ENCODE measurements at places on chromosomes 1 and 21.

DNA sequence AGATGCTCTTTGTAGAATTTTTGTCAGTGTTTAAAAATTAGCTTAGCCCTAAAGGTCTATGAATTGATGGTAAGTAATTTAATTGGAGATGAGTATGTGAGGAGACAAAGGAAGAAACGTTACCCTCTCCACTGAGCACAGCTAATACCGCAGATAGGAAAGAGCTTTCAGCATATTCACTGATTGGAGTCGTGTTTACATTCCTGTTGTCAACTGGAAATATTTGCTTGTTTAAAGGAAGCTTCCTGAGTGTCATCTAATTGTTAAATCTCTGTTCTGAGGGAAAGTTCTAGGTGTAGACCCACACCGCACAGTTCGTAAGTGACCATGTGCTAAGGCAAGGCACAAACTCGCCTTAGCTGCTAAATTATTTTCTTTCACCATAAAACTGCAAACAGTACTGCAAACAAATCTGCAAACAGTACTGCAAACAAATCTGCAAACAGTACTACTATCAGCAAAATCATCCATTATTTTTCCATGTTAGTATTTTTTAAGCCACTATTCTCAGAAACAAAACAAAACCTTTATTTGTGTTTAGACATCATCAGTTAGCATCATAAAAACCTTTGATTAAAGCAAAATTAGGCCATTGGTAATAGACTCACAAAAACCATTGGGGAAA lies 32.6 kb downstream of the TOMM20 start:
- DNase-seq: no peak

DNA sequence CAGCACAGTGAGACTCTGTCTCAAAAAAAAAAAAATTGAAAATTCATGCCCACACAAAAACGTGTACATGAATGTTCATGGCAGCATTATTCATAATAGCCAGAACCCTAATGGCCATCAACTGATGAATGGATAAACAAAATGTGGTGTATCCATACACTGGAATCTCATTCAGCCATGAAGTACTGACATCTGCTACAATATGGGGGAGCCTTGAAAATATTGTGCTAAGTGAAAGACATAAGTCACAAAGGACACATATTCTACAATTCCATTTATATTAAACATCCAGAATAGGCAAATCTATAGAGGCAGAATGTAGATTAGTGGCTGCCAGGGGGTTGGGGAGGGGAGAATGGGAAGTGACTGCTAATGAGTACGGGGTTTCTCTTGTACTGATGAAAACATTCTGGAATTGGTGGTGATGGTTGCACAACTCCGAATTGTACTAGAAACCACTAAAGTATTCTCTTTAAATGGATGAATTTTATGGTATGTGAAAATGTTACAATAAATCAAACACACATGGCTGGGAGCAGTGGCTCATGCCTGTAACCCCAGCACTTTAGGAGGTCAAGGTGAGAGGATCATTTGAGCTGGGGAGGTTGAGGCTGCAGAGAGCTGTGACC lies 33.0 kb upstream of the KCNN3 start:
- DNase-seq: peak; percentile 9

- peak; percentile 6 for DNase-seq
Measured at GRCh38 chr21:22421416-22422180, 1423.4 kb downstream of the NCAM2 start.

DNA sequence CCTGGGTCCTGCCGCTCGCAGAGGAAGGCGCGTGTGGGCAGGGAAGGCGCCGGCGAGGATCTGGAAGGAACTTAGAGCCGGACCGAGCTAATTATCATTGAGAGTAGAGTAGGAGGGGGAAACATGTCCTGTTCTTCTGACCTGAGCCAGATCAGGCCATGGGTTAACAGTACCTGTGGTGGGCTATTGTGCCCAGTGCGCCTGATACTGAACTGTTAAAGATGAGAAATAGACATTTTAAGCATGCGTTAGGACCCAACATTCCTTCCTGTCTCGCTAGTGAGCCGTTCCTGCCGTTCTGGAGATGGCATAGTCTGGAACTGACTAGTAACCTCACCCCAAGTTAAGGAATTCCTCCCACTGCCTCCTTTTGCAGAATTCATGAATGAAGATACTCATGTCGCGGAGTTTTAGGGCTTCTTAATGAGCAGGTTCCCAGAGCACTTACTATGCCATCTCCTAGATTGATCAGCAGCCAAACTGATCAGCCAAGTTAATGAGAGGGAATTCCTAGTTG lies 870 bp downstream of the STRIP1 start:
- no peak for DNase-seq

DNA sequence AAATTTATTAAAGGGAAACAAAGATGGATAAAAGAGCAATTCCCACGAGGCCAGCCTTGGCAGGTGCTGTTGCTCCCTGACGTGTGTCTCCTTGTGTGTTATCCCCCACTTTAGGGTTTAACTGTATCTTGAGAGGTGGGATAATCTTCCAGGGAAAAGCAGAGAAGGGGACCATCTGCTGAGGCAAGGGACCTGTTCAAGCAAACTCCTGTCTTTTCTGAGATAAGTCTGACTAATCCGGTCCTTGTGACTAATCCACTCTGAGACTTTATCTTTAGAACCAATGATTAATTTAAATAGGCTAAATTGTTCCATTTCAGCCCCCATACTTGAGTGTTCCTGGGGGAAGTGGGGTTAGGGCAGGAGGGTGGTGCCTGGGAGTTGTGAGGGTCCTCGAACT lies 163.6 kb downstream of the CAMTA1 start:
- no peak for DNase-seq

GRCh38 chr21:17146426-17146825 lies 366.4 kb upstream of the CXADR start:
- DNase-seq: no peak

GRCh38 chr1:117661027-117661426 lies 55.2 kb downstream of the TENT5C start:
- no peak for DNase-seq

DNA sequence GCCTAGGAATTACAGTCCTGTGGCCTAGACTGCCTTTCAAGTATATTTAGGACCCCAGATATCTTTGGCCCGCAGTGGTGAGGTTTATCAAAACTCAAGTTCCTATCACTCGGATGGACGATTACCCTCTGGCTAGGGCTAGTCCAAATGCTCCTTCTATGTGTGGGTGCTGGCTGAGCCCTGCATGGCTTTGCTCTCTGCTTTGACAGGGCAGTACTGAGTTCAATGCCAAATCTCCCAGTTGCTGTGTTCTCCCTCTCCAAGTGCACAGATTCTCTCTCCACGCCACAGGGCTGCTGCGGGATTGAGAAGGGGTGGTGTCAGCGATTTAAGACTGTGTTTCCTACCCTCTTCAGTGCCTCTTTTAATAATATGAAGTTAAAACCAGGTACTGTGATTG lies 97.0 kb downstream of the LHX4 start:
- no peak for DNase-seq

- DNase-seq: no peak
Measured at GRCh38 chr1:13892671-13893325, 192.8 kb downstream of the PRDM2 start.

GRCh38 chr1:818618-819291 lies 105.0 kb upstream of the SAMD11 start:
- no peak for DNase-seq

GRCh38 chr1:210132582-210132981 lies 100.0 kb upstream of the SERTAD4 start:
- DNase-seq: peak; percentile 25

DNA sequence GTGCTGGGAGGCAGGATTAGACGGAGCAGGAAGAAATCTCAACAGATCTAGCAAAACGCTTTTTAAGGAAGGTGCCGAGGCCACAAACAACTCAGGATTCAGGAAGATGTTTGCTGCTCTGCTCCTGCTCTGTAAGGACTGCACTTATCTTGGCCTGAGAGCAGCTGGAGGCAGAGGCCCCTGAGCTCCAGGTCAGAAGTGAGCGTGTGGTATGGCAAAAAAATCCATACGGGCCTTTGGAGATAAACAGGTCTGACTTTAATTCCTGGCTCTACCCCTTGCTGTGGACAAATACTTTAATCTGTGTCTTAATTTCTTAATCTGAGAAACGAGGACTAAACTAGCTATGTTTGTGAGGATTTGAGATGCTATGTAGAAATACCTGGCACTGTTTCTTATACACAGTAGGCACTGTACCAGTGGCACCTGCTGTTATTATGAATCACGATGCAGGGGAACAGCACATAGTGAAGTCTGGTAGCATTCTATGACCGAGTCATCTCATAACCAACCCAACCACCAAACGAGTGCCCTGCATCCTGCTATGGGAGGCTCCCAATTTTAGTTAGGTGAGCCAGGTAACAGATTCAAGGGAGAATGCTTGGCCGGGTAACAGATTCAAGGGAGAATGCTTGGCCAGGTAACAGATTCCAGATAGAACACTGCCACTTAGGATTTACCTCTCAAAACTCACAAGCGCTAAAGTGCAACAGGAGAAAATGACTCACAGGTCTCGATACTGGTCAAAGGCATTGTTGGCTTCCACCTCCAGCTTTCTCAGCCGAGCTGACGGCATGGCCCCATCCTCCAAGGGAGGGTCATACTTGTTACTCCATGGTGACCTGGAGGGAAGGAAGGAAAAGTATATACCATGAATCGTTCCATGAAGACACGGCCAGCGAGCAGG lies 65.9 kb downstream of the SLC66A1 start:
- DNase-seq: no peak

DNA sequence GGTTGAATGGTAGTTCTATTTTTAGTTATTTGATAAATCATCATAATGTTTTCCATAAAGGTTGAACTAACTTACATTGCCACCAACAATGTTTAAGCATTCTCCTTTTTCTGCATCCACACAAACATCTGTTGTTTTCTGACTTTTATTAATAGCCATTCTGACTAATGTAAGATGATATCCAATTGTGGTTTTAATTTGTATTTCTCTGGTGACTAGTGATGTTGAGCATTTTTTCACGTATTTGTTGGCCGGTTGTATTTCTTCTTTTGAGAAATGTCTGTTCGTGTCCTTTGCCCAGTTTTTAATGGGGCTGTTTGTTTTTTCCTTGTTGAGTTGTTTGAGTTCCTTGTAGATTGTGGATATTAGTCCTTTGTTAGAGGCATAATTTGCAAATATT lies 24.6 kb upstream of the SLC35F3 start:
- DNase-seq: no peak

- DNase-seq: no peak
Measured at GRCh38 chr1:89589515-89589914, 43.4 kb upstream of the LRRC8C start.

DNA sequence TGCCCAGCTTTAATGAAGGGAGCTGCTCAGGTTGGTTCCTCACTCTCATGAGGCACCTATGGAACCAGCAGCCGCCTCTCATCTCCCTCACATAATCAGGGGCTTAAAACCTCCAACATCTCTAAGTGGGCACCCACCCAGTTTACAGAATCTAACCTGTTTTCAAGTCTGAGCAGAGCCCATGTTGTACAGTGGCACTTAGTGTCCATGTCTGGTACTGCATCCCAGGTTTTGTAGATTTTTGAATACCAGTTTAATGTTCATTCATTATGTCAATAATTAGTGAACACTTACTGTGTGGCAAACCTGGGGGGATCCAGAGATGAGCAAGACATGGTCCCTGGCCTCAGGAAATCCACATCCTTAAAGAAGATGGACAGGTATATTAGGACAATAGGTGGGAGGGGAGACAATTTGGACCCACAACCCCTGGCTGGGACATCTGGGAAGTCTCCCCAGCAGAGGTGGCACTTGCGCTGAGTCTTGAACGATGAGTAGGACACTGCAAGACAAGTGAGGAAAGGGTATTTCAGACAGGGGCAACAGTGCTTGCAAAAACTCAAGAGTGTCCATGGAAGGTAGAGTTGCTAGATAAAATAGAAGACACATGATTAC lies 83.3 kb downstream of the LACTBL1 start:
- DNase-seq: peak; percentile 40

- peak; percentile 77 for DNase-seq
Measured at GRCh38 chr1:26696654-26697430, 1.0 kb downstream of the ARID1A start.

- DNase-seq: peak; percentile 24
Measured at GRCh38 chr1:29258976-29259801, 22.9 kb downstream of the PTPRU start.

- DNase-seq: no peak
Measured at GRCh38 chr1:240766831-240767230, 154.9 kb upstream of the GREM2 start.

DNA sequence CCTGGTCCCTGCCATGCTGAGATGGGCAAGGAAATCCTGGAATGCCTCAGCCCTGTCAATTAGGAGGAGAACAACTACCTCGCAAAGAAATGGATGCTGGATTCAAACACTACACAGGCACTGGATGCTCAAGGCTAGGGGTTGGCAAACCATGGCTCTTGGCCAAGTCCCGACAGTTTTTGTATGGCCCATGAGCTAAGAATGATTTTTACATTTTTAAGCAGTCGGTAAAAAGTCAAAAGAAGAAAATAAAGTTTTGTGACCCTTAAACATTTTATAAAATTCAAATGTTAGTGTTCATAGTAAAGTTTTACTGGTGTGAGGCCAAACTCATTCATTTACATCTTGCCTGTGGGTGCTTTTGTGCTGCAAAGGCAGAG lies 6.5 kb downstream of the CDK18 start:
- DNase-seq: no peak

GRCh38 chr1:18569811-18570545 lies 60.7 kb upstream of the PAX7 start:
- DNase-seq: no peak

DNA sequence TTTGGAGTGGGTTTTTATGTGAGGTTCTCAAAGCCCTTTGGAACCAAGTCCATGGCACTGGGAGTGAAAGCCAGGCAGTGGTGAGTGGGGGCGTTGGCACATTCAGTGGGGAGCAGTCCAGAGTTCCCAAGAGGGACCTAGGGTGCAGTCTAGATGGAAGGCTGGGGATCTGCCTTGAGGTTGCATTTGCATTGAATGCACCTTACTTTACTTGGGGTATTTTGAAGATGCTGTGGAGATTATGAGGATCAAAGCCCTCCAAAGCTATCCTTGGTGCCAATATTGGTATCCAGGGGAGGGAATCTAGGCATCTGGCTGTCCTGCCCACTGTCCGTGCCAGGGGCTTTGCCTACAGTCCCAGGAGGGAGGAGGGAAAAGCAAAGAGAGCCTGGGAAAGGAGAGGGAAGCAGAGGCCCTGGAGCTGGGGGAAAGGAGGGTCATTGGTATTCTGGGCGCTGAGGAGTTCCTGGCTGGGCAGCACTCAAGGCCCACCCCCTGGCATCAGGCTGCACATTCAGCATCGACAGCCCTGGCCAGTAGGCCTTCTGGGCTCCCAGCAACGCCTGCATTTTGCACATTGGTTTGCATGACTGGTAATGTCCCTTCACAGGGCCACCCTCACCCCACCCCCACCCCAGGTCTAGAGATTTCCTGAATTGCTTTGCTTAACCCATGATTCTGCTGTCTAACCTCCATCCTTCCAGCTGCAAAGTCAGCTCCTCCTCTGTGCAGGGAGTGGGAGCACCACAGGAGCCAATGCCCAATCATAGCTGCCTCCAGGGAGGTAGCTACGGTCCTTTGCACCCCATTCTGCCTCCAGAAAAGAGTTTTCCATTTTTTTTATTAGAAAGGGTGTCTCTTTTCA lies 843 bp upstream of the BCAN start:
- no peak for DNase-seq

DNA sequence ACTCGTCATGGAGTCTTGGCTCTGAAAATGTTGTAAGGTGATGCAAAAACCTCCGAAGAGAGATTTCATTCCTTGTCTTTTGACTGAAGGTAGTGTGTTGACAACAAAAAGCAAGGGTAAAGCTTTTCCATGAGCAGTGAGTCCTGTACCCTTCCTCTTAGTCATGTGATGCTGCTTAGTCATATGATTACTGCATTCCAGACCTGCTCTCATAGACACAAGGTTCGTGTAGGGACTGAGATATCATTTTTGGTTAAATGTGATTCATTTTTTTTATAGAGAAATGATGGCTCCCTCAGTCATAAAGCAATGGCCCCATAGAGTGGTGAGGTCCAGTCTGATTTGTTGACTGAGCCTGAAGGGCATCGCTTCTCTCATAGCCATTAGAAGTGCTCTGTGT lies 9.2 kb downstream of the KCNJ6 start:
- no peak for DNase-seq

All from NB4 (cell line).